NCI-H510A (cell line): ENCODE measurements at places on chromosomes 12 and 14.

GRCh38 chr14:82190742-82191141, 657.1 kb upstream of the SEL1L start:
- no peak for DNase-seq

- no peak for DNase-seq
These were observed 35.9 kb downstream of the SLC4A8 start for GRCh38 chr12:51460519-51460918.

GRCh38 chr12:24996820-24997219, 47.9 kb upstream of the BCAT1 start:
- DNase-seq = no peak

DNA sequence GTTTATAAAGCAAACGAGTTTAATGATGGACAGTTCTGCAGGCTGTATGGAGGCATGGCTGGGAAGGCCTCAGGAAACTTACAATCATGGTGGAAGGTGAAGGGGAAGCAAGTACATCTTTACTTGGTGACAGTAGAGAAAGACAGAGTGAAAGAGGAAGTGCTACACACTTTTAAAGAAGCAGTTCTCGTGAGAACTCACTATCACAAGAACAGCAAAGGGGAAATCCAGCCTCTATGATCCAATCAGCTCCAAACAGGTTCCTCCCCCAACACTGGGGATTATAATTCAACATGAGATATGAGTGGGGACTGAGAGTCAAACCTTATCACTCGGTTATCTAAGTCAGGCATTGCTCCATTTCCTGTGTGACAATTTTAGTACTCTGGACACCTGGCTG, 189.9 kb upstream of the CNTN1 start:
- DNase-seq = no peak

- DNase-seq = no peak
These were observed 26.6 kb downstream of the ETV6 start for GRCh38 chr12:11676052-11676451.

GRCh38 chr12:50568338-50569091, 63.7 kb downstream of the DIP2B start:
- no peak for DNase-seq

GRCh38 chr12:68291396-68292036, 38.1 kb upstream of the IL22 start:
- DNase-seq = no peak

- DNase-seq = no peak
These were observed 64.8 kb downstream of the HECTD4 start for GRCh38 chr12:112317481-112317880.
